Endothelial cell of coronary artery (primary cell): ENCODE measurements at places on chromosomes 6 and 20. TPM values are rescaled to one million over a fixed set of nuclear protein-coding genes. Genes with fewer than 3 reads are reported as not detected.

TNFRSF6B gene
- 10.2 and 60.2 TPM in 2 replicates for total RNA-seq

RIOK1 gene
- total RNA-seq, result 28.4 and 32.0 TPM in 2 replicates

LY86 gene
- total RNA-seq, result not detected in 2 replicates

DSP gene
- under 0.01 and 10.5 TPM in 2 replicates for total RNA-seq

JAG1 gene
- 140 and 171 TPM in 2 replicates for total RNA-seq

HLA-DQB2 gene
- not detected in 2 replicates for total RNA-seq

MOG gene
- not detected in 2 replicates for total RNA-seq

POM121L2 gene
- total RNA-seq, result not detected in 2 replicates

CPNE5 gene
- total RNA-seq, result 11.8 and 15.2 TPM in 2 replicates
